ENCODE measurements at places on chromosomes 3 and 15.

- DNase-seq = no peak
Observed at GRCh38 chr3:60126511-60127304, 1076.9 kb upstream of the CFAP20DC start.

DNA sequence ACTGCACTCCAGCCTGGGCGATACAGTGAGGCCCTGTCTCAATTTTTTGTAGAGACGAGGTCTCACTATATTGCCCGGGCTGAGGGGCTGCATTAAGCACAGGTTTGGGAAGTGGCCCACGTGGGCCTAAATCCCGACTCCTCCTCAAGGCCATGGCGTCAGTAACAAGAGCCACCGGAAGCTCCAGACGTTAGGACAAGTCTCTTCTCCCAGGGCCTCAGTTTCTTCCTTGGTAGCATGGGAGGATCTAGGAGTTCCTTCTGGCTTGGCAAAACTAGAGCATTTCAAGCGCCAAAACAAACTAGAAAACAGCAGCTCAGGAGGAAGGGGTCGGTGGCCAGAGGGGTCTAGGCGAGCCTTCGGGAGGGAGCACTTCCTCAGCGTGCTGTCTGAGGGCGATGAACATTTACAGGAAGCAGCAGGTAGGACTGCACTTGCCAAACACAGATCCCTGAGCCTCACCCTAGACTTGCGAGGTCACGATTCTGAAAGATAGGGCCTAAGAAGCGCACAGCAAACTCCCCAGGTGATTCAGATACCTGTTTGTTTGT is 536 bp downstream of the SNAPC5 start:
- no peak for DNase-seq

GRCh38 chr3:114133947-114134346 is 44.9 kb downstream of the DRD3 start:
- DNase-seq = no peak

- DNase-seq = peak; percentile 47
Observed at GRCh38 chr3:13042127-13042701, 31.0 kb downstream of the IQSEC1 start.

- DNase-seq = no peak
Observed at GRCh38 chr15:25795712-25796111, 67.4 kb downstream of the ATP10A start.

GRCh38 chr3:154102225-154102624 is 19.0 kb upstream of the ARHGEF26 start:
- DNase-seq = no peak

GRCh38 chr3:139326707-139327106 is 17.1 kb upstream of the MRPS22 start:
- no peak for DNase-seq

- DNase-seq = no peak
Observed at GRCh38 chr15:45855210-45855906, 220.5 kb downstream of the SQOR start.

DNA sequence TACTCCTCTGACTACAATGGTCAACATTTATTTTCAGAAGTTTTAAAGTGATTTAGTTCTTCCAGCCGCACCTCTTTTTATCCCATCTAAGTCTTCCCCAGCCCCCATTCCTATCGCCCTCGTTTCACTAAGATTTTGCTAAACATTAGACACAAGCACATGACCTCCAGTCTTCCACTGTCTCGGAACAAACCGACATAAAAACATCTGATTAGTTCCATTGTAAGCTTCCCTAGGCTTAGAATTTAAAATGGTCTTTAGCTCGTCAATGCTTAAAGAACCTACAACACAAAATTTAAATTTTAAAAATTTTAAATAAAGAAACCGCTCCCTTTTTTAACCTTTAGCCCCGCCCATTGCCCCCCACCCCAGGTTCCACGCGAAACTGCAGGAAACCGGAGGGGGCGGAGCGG is 284 bp upstream of the TSC22D2 start:
- peak; percentile 14 for DNase-seq

DNA sequence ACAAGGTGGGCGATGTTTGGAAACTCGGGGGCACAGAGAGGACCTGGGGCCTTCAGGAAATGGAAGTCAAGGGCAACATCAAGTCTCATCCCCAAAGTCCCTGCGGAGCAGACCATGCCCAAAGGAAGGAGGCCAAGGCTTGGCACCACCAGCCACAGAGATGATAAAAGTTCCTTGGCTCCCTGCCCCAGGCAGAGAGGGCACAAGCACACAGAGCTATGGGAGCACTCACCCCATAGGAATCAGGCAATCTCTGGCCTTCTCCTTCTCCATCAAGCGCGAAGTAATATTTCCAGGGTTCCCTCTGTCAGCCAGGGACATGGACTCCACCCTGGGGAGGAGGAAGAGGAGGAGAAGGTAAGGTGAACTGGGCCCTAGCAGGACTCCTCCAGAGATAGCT is 7.9 kb downstream of the ACAA1 start:
- no peak for DNase-seq

DNA sequence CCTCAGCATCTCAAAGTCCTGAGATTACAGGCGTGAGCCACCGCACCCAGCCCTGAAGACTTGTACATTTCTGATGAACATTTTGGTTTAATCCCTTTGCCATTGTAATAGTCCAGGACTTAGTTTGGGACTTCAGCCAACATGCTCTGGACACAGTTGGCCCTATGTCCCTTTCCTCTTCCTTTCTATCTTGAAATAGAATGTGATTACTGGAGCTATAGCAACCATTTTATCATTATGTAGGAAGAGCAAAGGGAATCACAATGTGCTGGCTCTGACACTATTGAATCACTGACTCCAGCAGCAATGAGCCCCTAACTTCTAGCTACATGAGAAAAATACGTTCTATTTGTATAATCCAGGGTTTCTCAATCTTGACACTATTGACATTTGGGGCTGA is 34.8 kb upstream of the MRPL3 start:
- no peak for DNase-seq

DNA sequence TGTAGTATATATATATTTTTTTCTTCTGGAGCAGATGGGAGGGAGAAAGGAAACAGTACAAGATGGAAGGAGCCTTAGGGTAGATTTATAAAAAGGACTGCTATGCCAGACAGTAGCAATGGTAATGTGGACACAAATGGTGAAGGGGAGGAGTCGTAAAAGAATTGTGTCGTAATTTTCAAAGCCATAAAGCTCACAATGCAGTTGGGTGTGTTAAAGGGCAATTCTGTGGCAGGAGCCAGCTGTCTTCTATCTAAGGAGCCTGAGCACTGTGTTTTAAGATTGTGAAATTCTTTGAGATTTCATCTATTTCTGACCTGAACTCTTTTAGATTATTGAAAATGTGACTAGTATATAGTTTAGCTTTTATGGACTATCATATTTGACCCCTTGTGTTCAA is 58.9 kb downstream of the CNOT10 start:
- DNase-seq = no peak

DNA sequence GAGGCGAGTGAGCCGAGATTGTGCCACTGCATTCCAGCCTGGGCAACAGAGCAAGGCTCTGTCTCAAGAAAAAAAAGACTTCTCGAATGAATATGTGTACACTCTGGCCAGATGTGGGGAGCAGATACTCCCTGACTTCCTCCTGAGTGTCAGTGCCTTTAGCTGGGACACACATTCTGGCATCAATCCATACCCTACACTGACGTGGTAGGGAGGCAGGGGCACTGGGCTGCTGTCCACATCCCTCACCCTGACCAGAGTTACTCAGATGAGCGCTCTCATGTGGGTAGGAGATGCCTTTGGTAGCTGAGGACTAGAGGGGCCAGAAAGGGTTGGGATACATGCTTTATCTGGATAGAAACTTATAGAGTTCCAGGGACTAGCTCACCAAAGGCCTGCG is 15.6 kb downstream of the LIMD1 start:
- DNase-seq = no peak

DNA sequence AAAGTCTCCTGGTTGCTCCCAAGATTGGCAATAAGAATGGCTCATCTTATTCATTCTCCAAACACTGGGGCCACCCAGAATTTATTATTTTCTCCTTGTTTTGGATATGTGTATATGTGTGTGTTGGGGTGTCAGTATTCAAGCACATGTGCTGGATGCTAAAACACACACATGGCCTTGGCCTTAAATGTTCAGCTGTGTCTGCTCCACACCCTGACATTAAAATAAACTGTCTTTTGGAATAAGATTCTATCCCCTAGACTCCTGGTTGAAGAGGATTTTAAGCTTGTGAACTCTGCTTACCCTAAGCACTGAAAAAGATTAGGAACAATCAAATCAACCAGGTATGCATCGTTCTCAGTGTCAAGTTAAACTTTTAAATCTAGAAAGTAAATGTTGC is 382.9 kb upstream of the MCTP2 start:
- no peak for DNase-seq

DNA sequence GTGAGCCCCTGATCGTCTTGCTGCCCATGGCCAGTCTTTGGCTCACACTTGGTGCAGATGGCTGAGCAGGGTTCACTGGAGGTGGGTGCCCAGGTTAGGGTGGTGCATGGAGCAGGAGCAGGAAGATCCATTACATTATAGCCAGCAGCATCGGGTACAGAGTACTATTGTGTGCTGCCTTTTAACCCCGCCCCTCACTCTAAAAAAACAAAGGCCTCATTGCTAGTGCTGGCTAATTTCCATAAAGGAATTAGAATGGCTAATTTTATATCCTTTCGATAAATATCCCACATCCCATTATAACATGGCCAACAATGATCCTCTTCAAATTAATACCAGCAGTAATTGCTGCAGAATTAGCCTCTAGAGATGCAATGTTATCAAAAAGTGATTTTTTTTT is 45.8 kb upstream of the PPP4R2 start:
- DNase-seq = no peak

DNA sequence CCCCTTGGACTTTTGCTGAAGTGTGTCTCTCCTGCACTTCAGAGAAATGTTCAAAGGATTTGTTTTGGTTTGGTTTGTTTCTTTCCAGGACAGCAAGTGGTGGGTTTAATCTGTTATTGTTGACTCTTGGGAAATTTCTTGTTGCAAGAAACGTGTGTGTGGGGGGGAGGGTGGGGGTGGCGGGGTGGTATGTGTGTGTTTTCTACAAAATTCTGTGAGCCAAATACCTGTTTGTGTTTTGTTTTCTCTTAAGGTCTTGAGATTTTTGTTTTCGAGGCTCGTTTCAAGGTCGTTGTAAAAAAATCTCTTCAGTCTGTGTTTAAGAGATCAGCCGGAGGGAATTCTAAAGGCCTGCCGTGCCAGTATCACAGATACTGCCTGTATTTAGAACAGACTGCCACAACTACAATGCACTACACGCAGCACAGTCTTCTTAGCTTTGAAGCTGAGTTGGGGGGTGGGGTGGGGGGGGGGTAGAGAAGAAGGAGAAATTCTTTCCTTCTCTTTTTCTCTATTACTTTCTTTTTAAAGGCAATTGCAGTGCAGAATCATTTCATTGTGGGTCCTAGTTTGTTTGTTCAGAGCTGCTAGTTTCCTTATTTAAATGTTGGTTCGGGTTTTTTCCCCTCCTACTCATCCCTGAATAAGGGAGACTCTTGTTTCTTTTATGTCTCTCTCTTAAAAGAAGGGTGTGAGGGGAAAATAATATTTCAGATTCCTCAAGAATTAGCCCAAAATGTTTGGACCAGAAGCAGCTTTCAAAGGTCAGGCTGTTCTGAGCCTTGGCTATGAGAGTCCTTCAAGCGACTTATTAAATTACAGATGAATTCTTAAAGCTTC is 1.4 kb upstream of the BCL6 start:
- DNase-seq = no peak

DNA sequence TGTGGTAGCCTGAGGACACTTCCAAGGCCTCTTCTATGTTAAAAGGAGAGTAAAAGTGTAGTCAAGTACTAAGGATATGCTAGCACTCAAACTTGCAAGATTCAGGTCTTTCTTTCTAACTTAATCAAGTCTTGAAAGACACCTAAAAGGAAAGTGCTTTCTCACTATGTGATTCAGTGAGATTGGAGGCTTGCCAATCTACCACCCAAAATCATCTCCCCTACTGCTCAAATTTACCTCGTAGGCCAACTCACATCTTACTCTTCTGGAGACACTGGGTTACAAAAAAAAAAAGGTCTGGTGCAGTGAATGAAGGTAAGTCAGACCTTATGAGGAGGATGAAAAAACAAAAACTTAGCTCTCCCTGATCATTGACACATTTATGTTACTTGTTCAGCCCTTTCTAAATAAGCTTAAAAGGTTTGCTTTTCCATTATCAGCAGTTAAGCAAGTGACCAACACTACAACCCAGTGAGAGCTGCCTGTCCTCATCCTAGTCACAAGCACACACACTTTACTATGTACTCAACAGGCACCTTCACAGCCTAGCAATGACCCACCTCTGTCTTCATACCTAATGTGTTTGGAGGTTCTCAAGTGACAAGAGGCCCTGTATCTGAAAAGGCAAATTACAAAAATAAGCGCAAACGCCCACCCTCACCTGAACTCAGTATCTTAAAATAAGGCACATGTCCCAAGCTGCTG is 19.6 kb downstream of the SUMF1 start:
- no peak for DNase-seq

- no peak for DNase-seq
Observed at GRCh38 chr15:47707391-47707790, 9.9 kb upstream of the SEMA6D start.

- no peak for DNase-seq
Observed at GRCh38 chr3:162525771-162526170, 1029.2 kb downstream of the OTOL1 start.

GRCh38 chr15:58407236-58407775 is 24.5 kb upstream of the LIPC start:
- no peak for DNase-seq

GRCh38 chr15:76756381-76756780 is 148.8 kb downstream of the SCAPER start:
- no peak for DNase-seq

GRCh38 chr15:44812029-44812517 is 75.7 kb downstream of the TRIM69 start:
- DNase-seq = no peak

GRCh38 chr3:133765256-133765655 is 19.1 kb downstream of the TF start:
- DNase-seq = no peak

DNA sequence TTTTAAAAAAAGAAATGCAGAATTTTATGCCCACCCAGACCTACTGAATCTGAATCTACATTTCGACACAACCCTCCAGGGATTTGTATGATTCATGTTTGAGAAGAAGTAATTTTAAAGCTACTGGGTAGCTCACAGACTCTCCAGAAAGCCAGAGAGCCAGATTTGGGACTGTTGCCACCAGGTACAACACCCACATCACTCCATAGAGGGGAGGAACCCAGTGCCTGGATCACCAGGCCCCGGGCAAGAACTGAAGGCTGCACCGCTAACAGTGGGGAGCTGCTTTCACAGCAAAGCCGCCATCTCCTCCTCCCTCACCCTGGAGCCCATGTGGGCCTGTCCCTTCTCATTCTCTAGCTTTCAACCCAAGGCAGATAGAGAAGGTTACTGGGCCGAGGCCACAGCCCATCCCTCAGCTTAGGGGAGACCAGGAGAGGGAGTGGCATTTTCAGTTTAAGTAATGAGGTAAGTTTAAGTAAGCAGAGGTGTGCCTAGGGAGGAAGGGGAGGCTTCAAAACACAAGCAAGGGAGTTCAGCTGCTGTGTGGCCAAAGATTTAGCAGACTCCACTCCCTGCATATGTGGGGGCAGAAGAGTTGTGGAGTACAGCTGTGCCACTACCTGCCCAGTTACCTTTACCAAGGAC is 109.8 kb downstream of the IL12A start:
- no peak for DNase-seq

- no peak for DNase-seq
Observed at GRCh38 chr15:40793216-40793989, 13.5 kb upstream of the ZFYVE19 start.

All from BE2C (cell line).